GM13977 (cell line): ENCODE measurements at places on chromosomes 4 and X.

- DNase-seq: no peak
Measured at GRCh38 chr4:1623400-1623799, 60.7 kb downstream of the FAM53A start.

- no peak for DNase-seq
Measured at GRCh38 chrX:123740536-123740935, 7.7 kb upstream of the THOC2 start.

GRCh38 chr4:149072384-149072783 lies 630.2 kb upstream of the NR3C2 start:
- no peak for DNase-seq

DNA sequence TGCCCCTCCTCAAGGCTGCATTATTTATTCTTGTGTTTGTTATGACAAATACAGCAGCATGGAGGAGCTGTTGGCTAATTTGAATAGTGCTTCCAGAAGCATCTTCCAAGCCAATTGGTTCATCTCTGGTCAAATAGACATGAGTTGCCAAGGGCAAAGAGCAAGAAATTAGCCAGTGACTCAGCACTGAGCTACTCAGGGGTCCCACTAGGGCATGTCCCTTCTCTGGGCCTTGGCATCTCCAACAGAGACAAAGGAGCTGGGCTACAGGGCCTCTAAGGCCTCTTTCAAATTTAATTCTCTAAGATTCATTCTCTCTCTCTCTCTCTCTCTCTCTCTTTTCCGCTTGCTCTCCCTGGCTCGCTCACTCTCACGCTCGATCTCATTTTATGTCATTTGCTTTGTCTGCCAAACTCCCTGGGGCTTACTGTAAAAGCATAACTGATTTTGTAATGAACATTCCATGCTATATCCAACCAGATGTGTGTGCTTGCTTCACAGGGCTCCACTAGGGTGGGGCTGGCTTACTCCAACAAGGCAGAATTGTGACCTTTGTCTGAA lies 86.7 kb upstream of the MAGEA4 start:
- DNase-seq: no peak

GRCh38 chr4:90844241-90844640 lies 717.0 kb downstream of the CCSER1 start:
- no peak for DNase-seq

GRCh38 chr4:133493776-133494175 lies 344.7 kb downstream of the PCDH10 start:
- no peak for DNase-seq

- no peak for DNase-seq
Measured at GRCh38 chrX:24979081-24979480, 36.7 kb downstream of the ARX start.

- no peak for DNase-seq
Measured at GRCh38 chrX:9785944-9786797, at the start of gene SHROOM2. SHROOM2 (plus strand) TSS chrX:9786429; CDS start chrX:9786546, 117 bp downstream.

GRCh38 chr4:150253965-150254630 lies 175.9 kb downstream of the DCLK2 start:
- DNase-seq: no peak

GRCh38 chr4:153731239-153731638 lies 28.6 kb downstream of the RNF175 start:
- DNase-seq: no peak
